ENCODE measurements at places on chromosomes 4 and X. TPM values are rescaled to one million over a fixed set of nuclear protein-coding genes. Genes with fewer than 3 reads are reported as not detected.

TMPRSS11F gene
- not detected for total RNA-seq

IQCM gene
- total RNA-seq = not detected

TGIF2LX gene
- total RNA-seq = not detected

GRCh38 chr4:13980317-13981310 is 353.1 kb upstream of the BOD1L1 start:
- DNase-seq = no peak

DNA sequence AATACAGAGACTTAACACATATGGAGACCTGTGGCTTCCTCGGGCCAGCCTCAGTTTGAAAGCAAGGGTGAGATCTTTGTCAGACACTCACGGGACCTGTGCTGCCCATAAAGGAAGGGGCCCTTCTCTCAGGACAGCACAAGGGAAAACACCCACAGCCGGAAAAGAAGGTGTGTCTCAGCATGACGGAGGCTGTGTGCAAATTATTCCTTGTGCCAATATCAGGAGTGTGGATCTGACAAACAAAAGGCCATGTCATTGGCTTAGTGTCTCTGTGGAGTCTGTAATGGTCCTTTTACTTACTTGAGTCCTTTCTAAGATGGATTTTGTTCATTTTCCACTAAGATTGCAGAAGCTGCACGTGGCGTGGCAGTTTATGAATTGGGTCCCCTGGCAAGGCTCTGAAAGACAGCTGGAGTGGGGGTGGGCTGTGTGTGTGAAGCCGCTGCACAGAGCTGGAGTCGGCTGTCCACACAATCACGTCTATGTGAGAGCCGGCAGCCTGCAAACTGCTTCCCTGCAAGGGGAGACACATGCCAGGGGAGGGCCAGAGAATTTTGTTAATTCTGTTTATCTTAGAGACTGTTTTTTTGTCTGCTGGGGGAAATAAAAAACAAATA is 1.9 kb downstream of the ENPP6 start:
- DNase-seq = no peak

DNA sequence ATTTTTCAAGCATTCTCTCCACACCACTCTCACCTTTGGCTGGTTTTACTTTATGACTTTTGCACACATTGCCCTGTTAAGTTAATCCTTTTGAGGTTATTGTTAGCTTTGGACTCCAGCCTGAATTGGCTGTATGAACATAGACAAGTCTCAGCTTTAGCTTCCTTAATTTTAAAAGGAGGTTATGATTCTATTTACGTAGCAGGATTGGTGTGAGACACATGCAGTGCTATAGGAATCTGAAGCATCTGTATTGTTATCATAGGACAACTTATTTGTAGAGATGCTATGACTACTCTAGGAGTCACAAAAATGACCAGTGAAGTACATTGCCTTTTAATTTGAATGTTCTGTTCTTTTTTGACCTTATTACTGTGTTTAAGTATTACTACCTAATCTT is 15.7 kb downstream of the PGAM4 start:
- no peak for DNase-seq

DNA sequence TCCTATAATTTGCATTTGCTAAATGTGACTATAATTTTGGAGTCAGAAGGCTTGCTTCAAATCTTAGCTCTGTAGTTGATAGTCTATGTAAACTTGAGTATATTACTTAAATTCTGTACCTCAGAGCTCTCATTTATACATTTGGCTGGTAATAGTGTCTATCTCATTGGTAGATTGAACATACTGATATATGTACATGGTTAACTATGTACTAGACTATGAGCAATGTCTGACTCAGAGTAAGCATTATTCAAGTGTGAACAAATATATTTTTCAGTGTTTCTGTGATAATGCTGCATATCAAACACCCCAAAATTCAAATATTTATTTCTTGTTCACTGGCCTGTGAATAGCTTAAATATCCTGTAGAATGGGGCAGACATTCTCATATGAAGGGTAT is 1568.9 kb upstream of the PABPC4L start:
- no peak for DNase-seq

GRCh38 chr4:79201971-79202370 is 123.9 kb downstream of the NAA11 start:
- DNase-seq = no peak

CXCR3 gene
- 73.5 TPM for total RNA-seq

- no peak for DNase-seq
Observed at GRCh38 chr4:83510442-83510841, 25.5 kb upstream of the GPAT3 start.

DNA sequence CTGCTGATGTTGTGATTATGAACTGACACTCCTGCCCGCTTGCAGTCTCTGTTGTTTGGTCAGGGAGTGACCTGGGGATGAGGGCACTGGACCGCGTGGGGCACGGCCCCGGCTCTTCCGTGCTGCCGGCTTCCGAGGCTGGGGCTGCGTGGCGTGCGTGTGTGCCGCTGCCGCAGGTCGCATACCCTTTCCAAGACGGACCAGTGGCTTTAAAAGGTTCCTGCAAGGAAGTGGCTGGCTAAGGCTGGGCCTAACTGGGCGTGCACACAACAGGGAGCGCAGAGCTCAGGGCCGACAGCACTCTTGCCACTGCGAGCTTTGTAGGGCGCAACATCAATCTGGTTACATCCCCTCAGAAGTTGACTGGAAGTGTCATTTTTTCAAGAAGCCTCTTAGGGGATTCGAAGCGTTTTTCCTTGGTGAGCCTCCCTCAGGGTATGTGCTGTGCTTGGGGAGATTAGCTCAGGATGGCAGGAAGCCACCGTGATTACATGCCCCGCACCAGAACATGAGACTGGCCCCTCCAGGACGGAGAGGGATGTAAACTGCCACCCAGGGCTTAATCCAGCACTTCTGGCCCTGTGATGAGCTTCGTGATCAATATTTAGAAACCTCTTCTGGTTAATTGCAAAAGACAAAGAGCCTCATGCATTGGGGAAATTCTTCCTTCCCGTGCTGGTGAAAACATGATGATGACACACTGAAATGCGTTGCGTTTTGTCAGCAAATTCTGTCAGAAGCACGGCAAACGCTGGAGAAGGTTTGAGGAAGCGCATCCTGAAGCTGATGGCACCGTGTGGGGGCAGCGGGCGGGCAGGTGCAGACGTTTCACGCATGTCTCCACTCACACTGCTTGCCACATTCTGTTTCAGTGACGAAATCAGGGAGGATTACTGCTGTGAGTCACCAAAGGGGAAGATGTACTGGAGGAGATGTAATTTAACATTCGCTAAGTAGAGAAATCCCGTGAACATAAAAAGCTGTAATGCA is 11.1 kb downstream of the MAEA start:
- DNase-seq = peak; percentile 39

DNA sequence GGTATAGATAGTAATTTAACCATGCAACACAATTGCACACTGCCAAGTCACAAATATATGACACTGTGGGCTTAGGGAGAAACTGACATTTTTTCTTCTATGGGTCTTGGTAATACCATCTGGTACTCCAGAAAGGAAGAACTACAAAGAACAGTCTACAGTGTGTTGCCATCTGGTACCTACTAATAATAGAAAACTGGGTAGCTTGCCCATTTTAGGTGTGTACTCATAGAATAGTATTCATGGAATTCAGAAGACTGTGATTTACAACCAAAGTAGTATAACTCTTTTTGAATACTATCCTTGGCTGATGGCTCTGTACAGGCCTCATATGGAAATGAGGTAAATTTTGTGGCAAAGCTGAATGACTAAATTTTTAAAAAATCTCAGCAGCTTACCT is 132.6 kb upstream of the RPS6KA6 start:
- DNase-seq = no peak

APELA gene
- not detected for total RNA-seq

- peak; percentile 32 for DNase-seq
Observed at GRCh38 chrX:129600981-129601424, 53.8 kb downstream of the APLN start.

DNA sequence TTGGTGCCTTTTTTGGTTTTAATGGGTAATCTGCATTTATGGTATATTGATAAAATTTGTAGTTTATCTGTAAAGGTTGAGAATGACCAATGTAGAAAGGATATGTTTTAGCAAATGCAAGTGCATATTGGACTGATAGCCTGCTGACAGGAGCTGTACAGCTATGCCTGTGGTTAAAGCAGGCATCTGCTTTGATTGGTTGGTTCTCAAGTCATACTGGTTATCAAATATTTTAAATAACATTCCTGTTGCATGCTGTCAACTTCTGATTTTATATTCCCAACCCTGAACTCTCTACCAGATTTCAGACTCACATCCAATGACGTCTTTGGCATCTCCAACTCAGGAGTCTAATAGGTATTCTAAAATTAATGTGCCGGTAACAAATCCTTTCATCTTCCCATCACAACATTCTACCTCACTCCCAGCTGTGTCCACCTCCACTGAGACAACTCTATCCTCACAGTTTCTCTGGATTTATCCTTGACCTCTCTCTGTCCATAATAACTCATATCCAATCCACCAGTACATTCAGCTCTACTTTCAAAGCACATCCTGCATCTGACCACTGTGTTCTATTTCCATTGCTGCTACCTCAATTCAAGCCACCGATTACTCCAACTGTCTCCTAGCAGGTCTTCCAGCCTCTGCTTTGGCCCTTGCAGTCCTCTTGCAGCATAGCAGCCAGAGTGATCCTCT is 125.7 kb downstream of the CAMK2D start:
- DNase-seq = no peak

TMEM35A gene
- total RNA-seq = not detected

DNA sequence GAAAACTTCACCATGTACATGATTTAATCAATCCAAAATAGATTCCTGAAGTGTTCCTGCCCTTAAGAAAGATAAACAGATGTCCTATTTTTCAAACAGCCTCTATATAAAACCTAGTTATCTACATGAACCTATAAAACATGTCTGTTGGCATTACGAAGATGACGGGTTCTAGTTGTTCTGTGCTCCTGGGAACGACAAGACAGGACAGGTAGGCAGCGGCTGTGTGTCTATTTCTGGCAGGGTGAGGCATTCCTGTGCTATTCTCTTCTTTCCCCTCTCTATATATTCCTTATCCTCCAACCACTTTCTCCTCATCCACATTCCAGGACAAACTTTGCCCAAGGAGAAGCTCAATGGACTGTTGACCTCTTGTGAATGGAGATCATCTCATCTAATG is 6.1 kb downstream of the FAT1 start:
- no peak for DNase-seq

NXF2 gene
- not detected for total RNA-seq

DNA sequence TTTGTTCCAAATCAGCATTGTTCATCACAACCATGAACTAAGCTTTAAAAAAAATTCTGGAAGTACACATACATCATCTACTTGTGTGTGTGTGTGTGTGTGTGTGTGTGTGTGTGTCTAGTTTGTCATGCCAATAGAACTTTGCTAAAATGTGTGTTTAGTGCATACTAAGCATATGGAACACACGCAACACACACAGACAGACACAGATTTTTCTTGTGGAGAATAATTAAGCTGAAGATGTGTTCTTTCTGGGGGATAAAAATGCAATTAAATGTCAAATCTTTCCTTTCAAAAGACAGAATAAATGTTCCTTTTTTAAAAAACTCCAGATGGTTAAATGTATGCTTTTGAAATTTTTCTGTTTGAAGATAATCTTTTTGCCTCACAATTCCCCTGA is 530.4 kb upstream of the INTU start:
- no peak for DNase-seq

- no peak for DNase-seq
Observed at GRCh38 chr4:13548059-13548983, 4.0 kb upstream of the NKX3-2 start.

- no peak for DNase-seq
Observed at GRCh38 chr4:111500858-111501257, 644.4 kb upstream of the FAM241A start.

DNA sequence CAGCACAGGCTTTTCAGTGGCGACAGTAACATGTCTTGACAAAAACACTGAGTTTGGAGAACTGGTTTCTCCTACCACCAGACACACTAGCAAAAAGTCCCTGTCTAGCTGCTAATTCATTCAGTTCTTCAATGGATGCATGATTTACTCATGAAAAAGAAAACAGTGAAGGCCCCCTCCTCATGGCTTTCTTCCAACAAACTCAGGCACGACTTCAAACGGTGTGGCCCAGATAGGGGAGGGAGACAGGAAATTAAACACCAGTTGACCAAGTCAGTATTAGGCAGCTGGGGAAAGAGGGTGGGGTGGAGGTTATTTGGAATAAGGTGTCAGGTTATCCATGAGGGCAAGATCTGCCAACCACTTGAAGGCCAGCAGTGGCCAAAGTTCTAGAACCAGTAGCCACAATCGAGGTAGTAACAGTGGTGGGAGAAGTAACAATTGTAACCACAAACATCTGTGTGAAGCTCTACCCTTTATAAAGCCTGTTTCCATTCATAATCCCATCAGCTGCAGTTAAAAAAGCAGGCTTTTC is 60.2 kb downstream of the SEPSECS start:
- DNase-seq = no peak

GRCh38 chr4:142547974-142548373 is 298.1 kb downstream of the INPP4B start:
- no peak for DNase-seq

GRCh38 chr4:2836391-2836859 is 7.2 kb upstream of the ADD1 start:
- DNase-seq = no peak

DNA sequence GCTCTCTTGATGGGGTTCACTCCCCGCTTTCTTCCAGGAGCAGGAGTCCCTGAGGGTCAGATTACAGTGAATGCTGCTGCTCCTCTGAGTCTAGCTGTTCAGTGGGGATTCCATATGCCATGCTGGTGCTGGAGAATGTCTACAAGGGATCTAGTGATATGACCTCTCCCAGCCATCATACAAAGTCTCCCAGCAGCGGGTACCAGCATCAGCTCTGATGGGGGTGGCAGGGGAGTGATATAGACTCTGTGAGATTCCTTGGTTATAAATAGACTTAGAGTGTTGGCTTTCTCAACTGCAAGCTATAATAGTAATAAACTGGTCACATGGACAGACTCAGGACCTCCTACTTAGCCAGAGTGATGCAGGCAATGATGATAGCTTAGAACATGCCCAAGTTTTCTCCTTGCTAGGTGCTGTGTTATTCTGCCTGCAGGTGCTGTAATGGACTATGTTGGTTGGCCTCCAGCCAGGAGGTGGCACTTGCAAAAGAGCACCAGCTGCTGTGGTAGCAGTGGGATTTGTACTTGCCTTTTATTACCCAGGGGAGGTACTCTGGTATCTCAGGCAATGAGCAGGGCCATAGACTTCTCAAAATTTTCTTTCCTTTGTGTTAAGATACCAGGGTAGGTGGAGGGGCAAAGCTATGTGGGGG is 202.9 kb downstream of the CHIC1 start:
- DNase-seq = no peak

GRCh38 chrX:71637848-71638247 is 19.5 kb upstream of the CXCR3 start:
- no peak for DNase-seq

DCAF4L1 gene
- total RNA-seq = 0.07 TPM

DNA sequence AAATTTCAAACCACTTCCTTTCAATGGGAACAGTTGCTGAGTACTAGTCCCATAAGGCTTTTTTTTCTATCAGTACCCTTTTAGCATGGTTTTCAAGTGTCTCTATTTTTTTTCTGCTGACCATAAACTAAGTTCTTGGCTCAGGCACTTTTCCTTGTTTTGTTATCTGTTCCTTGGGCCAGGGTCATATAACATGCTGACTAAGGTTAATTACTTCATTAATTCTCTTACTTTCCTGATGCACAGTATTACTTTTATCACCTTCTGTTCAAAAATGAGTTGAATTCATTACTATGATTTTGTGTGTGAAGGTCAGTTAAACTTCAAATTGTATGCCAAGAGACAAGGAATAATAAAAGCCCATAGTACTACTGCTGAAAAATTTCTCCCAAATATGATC is 19.7 kb upstream of the BTC start:
- no peak for DNase-seq

GRCh38 chr4:20253735-20254409 is 2.2 kb downstream of the SLIT2 start:
- DNase-seq = no peak
